ENCODE measurements at places on chromosomes 2 and 18.

- no peak for DNase-seq
Measured at GRCh38 chr18:6505498-6505875, 90.8 kb upstream of the L3MBTL4 start.

GRCh38 chr2:71711133-71711855, 257.9 kb downstream of the DYSF start:
- no peak for DNase-seq

DNA sequence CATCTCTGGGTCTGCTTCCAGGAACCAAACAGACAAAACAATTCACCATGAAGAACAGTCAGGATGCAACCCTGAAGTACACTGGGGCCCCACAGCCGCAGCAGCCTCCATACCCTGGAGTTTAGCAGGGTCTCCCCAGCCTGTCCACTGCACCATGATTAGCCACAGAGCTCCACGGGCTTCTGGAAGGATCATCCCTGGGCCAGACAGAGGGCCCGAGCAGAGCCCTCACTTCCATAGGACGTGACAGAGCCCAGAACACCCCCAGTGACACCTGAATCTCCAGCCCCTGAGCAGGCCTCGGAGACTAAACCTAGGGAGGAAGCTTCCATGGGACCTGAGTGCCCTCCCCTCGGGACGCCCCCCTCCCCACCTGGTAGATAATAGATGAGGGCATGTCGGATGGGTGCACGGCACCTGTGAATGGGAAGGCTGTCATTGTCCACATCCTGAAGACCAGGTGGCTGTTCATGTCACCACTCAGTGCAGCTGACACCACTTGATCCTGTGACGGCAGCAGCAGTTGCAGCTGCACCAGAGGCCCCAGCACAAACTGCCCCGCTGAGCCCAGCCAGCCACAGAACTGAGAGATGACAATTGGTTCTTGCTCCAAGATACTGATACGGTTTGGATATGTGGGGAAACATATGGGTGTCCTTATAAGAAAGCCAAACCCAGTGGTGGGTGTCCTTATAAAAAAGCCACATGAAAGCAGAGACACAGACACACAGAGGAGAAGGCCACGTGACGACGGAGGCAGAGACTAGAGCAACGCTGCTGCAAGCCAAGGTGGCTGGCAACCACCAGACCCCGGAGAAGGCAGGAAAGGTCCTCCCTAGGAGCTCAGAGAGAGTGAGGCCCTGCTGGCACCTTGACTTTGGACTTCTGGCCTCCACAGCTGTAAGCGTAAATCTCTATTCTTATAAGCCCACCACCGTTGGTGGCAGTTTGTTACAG, 23.2 kb downstream of the KIF1A start:
- DNase-seq: no peak

DNA sequence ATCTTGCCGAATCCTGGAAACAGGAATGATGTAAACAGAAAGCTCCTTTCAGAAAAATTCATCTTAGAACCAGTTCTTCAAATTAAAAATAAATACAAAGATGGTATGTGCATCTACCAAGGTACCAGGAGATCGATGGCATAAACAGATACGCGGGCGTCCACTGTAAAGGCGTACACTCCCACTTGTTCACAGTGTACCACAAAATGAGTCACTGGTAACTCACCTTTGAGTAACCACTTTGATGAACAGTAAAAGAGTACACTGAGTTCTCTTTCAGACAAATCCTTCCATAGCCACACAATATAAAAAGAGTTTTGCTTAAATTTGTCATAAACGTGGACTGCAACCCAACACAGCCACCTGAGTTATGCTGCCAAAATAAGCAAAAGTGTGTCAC, 128.3 kb downstream of the DNER start:
- DNase-seq: no peak

DNA sequence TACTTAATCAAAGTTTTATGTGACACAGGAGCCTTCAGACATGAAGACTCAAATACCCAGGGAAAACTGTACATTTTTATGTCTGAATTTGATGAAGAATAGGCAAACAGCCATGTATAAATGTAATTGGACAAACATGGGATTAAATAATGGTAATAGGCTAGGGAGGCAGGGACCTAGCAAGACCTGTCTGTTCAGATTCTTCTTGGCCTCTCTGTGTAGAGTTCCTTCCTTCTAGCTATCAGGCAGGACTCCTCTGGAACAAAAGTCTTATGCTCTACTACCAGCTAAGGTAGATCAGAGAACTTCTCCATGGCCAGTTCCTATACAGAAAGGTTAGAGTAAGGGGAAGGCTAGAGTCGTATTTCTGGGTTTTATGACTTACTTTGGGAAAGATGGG, 9.5 kb upstream of the PARD3B start:
- DNase-seq: no peak

- no peak for DNase-seq
Measured at GRCh38 chr2:113098532-113098931, 28.9 kb upstream of the IL1RN start.

DNA sequence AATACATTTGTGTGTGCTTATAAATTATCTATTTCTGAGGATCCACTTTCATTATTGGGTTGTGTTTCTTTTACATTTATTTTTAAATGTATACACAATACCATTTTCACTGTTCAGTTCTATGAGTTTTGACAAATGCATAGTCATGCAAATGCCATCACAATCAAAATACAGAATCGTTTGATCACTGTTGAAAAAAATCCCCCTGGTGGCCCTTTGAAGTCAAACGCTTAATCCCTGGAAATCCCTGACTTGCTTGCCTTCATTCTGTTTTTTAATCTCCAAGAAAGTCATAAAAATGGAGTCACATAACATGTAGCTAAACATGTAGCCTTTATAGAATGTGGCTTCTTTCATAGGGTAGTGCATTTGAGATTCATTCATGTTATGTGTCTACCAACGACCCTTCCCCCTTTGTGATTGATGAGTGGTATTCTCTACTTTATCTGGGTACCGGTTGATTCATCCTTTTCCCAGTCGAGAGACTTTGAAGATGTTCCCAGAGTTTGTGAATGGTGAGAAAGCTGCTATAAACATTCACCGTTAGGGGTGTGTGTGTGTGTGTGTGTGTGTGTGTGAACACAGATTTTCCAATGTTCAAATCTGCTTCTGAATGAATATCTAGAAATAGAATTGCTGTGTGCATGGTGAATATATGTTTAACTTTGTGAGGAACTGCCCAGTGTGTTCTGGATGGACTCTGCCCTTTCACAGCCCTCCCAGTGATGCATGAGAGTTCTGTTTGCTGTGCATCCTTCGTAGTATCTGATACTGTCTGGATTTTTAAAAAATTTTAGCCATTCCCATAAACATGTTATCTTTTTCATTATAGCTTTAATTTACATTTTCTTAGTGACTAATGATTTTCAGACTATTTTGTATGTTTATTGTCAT, 173.6 kb downstream of the GALR1 start:
- DNase-seq: no peak

GRCh38 chr2:186496401-186496800, 10.3 kb downstream of the ZC3H15 start:
- DNase-seq: no peak

DNA sequence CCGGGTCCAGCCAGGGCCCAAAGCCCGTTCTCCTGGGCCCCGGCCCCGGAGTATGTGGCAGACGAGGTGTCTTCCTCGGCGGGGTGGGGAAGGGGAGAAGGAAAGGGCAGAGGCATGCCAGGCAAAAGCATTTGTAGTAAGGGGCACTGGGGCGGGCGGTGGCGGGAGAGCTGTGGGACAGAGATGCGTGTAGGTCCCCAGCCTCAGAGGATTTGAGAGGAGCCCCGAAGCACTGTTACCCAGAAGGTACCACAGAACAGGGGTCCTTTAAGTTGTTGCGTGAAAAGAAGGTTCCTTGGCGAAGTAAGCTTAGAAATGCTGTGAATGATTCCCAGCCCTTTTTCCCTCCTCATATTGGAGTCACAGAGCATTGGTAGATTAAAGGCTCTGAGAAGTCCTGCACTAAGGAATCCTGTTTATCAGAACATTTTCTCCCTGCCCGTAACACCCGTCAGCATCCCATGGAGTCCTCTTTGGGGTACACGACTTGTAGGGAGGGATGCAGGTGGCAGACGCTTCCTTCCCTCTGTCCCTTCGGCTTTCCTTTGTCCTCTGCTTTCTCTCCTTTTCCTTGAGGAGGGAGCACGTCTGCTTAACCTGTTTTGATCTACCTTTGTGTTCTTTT, 12.5 kb downstream of the GAREM2 start:
- DNase-seq: no peak

GRCh38 chr2:54820558-54820957, 97.1 kb downstream of the EML6 start:
- DNase-seq: no peak

DNA sequence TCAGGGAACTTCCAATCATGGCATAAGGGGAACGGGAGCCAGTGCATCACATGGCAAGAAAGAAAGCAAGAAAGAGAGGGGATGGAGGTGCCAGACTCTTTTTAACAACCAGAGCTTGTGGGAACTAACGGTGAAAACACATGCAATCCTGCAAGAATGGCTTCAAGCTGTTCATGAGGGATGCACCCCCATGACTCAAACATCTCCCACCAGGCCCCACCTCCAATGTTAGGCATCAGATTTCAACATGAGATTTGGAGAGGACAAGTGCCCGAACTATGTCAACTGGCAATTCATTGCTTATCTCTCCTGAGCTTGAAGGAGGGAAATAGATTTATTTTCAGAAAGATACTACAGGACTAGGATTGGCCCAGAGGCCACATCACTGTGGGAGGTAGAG, 270.0 kb downstream of the SLC4A3 start:
- no peak for DNase-seq

GRCh38 chr2:1929001-1929400, 184.7 kb upstream of the PXDN start:
- no peak for DNase-seq

DNA sequence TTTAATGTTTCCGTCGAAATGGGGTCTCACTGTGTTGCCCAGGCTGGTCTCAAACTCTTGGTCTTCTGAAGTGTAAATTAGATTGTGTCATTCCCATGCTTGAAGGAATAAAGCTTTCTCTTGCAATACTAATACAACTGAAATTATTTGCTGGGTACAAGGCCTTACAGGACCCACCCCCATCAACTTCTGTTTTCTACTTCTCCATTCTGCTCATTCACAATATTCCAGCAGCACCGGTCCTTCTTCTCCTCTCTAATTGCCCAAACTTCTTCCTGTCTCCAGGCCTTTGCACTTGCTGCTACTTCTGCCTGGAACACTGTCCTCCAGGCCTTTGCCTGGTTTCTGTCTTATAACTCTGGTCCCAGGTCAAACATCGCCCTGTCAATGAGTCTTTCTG, 73.8 kb downstream of the APOB start:
- no peak for DNase-seq

DNA sequence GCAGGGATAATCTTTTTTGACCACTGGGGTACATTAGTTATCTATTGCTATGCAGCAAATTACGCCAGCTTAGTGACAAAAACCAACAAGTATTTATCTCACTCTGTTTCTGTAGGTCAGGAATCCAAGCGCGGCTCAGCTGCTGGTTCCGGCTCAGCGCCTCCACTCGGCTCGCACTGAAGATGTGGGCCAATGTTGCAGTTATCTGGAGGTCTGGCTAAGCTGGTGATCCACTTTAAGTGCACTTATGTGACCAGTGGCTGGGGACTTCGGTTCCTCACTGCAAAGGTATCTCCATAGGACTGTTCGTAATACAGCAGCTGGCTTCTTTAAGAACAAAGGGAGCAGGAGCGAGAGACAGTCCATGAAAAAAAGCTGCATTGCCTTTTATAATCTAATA, 591.9 kb downstream of the TMEM182 start:
- no peak for DNase-seq

GRCh38 chr18:46393230-46393629, 263.8 kb downstream of the LOXHD1 start:
- DNase-seq: no peak
